ENCODE measurements at places on chromosomes 1 and 21.

DNA sequence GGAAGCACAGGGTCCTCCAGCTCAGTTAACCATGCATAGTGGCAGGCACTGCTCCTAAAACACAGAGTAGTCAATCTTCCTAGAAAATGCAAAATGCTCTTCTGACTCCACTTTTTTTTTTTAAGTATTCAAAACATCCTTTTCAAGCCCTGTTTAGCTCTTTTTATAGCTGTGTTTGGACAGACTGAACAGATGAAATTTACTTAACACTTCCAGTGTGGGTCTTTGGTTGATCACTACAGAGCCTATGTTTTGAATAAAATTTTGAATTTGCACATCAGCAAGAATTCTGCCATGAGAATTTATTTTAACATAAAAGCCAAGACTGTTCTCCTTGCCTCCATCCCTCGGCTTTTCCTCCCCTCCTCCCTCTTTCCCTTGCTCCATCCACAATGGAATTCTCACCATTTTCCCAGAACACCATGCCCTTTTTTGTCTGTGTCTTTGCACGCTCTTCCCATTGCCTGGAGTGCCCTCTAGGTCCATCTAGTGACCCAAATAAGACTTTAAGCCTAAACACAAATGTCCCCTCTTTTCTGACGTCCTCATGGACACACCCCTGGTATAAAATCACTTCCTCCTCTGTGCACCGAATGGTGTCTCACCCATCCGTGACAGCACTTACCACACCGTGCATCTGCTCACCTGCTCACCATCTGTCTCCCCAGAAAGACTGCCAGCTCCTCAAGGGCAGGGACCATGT is 24.0 kb upstream of the CPT2 start:
- DNase-seq: no peak

DNA sequence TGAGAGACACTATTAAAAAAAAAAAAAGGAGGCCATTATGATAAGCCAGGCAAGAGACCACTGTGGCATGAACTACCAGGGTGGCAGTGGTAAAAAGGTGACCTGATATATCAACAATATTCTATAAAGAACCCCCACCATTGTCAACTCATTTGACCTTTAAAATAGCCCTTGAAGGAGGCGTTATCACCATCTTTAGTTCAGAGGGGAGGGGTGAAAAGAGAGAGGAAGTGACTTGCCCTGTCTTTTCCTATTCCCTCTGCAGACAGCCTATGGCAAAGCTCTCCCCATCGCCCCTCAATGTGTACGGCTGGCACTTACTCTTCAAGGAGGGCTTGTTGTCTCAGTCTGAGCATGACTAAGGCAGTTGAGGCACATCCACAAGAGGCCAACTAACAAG is 11.7 kb upstream of the SLFNL1 start:
- no peak for DNase-seq

GRCh38 chr21:45041351-45041805 is 33.0 kb upstream of the ADARB1 start:
- no peak for DNase-seq

- DNase-seq: no peak
Observed at GRCh38 chr1:60759291-60759690, 323.1 kb upstream of the NFIA start.

- DNase-seq: no peak
Observed at GRCh38 chr1:1026599-1027413, 6.9 kb downstream of the AGRN start.

DNA sequence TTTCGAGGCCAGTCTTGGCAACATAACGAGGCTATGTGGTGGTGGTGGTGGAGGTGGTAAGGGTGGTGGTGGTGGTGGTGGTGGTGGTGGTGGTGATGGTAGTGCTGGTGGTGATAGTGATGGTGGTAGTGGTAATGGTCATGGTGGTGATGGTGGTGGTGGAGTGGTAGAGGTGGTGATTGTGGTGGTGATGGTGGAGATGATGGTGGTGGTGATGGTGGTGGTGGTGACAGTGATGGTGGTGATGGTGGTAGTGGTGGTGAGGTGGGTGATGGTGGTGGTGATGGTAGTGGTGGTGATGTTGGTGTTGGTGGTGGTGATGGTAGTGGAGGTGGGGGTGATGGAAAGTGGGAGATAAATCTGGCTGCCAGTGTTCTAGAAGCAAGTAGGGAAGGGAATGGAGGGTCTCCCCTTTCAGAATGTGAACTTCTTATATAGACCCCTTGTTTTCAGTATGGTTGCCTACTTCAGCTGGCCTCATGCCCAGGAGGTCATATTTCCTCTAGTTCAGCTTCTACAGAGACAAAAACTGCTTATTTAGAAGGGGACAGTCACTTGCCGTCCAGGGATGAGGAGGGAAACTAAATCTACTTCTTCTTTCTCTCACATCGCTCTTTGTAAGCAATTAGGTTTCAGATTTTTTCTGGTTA is 27.5 kb downstream of the SH3BGR start:
- no peak for DNase-seq

DNA sequence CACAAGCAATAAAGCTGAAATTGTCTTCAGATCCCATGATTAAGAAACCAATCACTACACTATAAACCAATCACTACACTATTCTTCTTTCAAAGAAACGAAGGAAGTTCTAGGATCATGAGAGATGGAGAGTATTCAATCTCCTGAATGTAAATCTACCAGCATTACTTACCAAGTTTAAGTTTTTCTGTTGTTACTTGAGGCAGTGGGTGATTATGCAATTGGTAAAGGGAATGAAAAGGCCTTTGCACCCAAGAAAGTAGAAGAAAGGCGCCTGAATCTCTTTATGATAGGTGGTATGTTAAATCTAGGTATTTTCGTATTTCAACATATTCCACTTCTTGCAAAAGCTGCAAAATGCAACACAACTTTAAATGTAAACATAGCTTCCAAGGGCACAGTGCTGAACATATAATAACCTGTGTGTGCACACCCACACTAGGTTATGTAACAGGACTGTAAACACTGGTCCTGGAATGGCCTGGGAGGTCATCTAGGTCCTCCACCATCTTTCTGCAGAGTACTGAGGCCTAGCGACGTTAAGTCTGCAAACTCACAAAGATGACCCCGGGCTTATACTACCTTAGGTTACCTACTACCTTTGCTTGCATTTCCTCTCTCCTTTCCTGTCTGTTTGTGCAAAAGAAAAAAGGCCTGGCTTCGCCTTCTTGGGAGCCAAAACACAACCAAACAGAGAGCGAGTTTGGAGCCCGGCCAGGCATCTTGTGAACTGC is 1.1 kb upstream of the UAP1 start:
- DNase-seq: no peak

DNA sequence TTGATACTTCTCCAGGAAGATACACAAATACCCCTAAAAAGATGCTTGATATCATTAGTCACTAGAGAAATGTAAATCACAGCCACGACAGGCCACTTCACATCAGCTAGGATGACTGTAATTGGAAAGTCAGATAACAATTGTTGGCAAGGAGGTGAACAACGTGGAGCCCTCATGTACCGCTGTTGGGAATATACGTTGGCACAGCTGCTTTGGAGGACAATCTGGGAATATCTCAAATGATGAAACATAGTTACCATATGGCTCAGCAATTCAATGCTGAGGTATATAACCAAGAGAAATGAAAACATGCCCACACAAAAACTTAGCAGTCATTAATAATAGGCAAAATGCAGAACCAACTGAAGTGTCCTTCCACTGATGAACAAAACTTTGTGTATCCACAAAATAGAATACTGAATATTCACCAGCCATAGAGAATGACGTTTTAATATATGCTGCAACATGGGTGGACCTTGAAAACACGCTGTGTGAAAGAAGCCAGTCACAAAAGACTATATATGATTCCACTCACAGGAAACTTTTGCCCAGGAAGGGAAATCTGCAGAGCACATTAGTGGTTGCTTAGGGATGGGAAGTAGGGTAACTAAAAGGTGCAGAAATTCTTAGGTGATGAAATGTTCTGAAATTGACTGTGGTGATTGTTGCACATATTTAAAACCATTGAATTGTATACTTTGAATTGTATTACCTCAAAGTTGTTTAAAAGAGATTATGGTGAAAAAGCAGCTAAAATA is 95.4 kb downstream of the AHCTF1 start:
- no peak for DNase-seq

DNA sequence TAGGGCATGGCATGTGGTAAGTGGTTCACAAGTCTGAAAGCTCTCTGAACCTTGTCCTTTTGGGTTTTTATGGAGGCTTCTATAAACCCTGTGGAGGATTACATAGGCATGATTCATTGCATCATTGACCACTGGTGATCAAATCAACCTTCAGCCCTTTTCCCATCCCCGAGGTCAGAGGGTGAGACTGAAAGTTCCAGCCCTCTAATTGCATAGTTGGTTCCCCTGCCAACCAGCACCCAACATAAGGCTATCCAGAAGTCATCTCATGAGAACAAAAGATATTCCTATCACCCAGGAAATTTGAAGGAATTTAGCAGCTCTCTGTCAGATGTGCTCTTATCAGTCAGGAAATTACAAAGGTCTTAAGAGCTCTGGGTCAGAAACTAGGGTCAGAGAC is 89.5 kb upstream of the ARTN start:
- DNase-seq: no peak
